ENCODE measurements at places on chromosomes 3 and 15.

- DNase-seq = no peak
Observed at GRCh38 chr3:15495461-15496340, 25.8 kb downstream of the COLQ start.

GRCh38 chr15:62999923-63000561 is 42.5 kb upstream of the TPM1 start:
- DNase-seq = no peak

- no peak for DNase-seq
Observed at GRCh38 chr15:61613729-61614128, 384.6 kb upstream of the RORA start.

DNA sequence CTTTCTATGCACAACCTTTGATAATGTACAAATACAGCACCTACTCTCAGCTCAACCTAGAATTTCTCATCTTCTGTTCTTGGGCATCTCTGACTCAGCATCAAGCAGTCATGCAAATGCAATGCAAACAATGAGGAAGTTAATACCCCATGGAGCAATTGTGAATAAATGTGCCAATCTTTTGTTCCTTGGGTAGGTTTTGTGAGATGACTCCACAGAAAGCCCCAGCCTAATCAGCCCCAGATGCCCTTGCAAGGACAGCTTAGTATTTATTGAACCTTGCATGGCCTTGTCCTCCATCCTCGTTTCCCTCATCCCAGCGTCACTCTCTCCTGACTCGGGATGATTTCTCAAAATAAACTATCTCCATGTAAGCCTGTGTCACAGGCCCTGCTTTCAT is 494.7 kb upstream of the NECTIN3 start:
- no peak for DNase-seq

GRCh38 chr3:121994551-121994950 is 27.5 kb downstream of the ILDR1 start:
- DNase-seq = no peak

DNA sequence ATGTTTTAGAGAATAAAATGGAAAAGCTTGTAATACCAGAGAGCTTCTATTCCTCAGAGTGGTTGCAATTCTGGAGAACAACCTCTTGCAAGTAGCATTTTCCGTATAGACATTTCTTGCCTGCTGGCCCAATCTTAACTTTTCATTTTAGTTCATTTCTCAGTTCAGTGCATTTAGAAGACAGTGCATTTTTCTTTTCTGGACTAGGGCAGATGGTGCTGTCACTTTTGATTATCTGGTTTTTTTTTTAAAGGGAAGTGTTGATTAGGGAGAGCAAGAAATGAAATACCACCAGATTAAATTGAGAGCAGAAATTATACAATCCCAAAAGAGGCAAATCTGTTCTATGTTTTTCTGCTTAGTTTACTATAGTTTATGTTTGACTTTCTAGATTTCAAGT is 172.7 kb downstream of the GHSR start:
- no peak for DNase-seq

DNA sequence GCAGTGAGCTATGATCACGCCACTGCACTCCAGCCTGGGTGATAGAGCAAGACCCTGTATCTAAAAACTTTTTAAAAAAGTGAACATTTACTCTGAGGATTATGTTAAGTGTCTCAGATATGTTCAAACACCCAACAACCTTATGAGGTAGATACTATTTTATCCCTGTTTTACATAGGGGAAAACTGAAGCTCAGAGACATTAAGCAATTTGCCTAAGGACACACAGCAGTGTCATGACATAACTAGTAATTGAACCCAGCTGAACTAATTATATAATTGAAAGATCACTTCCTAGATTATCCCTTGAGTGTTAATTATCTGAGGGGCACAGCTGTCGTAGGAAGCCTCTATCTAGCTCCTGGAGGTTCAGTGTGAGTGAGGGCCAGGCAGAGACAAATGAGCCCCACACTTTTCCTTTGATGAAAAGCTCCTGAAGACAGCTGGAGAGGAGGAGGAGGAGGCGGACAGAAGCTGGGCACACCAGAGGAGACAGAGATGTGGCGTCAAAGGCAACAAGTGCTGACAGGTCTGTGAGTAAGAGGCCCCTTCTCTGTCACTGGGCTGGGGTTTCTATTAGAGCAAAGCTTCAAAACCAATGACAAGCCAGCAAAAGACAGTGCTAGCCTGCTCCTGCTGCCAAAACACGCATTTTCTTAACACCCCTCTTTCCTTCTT is 20.5 kb downstream of the TRH start:
- no peak for DNase-seq

DNA sequence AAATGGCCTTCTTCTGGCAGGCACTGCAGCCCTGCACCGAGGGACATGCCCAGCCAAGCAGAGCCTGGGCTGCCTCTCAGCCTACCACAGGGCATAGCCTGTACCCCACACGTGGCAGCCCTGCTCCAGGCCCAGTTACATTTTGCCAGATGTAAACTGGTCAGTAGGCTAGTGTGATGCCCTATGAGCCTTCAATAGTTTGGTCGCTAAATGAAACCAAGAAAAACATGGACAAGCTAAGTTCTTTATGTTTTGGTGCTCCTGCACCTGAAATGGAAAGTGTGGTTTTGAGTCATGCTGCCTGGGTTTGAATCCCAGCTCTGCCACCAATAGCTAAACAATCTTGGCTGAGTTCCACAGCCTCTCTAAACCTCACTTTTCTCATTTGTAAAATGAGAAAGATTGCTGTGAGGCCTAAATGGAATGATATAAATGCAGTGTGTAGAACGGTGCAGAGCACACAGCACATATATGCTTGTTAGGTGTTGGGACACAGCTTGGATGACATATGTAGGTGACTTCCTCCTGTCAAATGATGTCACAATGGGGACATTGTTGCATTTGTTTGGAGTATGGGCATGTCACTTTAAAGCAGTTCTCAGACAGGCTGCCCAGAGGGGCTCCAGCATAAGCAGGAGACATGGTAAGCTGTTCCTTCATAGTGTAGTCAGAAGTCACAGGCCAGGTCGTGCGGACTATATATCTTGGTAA is 57.4 kb downstream of the ZBTB38 start:
- no peak for DNase-seq

- DNase-seq = no peak
Observed at GRCh38 chr3:133831966-133832801, 26.6 kb downstream of the SRPRB start.

DNA sequence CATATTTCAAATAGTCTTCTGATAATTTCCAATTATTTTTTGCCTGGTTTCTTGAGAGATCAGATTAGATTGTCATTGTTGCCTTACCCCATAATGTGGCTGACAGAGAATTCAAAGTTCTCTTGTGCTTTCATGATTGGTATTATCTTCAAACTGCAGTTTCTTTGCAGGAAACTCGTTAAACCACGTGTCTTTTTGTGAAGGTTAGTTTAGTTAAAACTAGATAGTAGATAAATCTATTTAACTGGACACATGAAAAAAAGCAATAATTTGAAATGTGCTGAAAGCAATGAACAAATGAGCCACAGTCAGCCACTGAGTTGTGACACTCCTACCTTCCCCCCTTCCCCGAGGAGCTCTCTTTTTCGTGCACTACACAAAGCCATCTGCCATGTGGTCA is 327.5 kb upstream of the UMPS start:
- DNase-seq = no peak

All from stimulated activated CD4-positive, alpha-beta T cell treated with anti-CD3 and anti-CD28 coated beads, Interleukin-1b, Interleukin-23, amount 100 ng/mL, for 1 hour (primary cell).